Cardiac fibroblast (primary cell): ENCODE measurements at places on chromosomes 11 and 22.

DNA sequence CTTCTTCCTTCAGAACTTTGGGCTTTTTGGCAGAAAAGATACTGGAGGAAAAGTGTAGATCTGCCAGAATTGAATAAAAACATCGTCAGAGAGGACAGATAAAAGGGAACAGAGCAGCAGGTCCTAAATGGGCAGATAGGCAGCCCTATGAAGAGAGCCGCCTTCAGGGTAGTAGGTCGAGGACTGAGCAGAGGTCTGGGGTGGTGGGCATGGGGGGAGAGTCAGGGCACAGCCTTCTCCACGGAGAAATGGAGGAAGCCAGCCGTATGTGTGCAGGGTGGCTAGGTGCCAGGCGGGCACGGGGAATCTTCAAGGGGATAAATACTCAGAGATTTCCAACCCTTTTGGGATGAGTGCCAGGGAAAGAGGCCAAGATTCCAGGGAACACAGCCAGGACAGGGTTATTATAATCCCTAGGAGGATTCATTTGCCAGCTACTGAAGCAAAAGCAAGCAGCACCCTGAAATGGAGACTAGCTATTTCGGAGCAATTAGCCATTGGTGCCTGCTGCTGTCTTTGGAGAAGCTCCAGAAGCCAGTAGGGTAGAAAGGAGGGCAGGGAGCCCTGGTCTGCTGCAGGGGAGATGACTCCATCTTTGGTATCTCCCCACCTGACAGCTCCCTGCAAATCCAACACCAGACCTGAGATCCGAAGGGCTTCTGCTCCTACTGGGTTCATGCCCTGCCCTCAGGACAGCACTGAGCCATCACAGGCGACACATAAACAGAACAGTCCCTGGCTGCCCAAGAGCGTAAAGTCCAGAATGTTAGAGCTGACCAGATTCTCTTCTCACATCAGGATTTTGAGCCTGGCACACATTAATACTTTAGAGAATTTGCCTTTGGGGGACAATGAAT lies 174.5 kb upstream of the NTM start:
- DNase-seq: peak; percentile 56

- peak; percentile 80 for DNase-seq
Measured at GRCh38 chr11:118930094-118930712, 4.5 kb upstream of the BCL9L start.

DNA sequence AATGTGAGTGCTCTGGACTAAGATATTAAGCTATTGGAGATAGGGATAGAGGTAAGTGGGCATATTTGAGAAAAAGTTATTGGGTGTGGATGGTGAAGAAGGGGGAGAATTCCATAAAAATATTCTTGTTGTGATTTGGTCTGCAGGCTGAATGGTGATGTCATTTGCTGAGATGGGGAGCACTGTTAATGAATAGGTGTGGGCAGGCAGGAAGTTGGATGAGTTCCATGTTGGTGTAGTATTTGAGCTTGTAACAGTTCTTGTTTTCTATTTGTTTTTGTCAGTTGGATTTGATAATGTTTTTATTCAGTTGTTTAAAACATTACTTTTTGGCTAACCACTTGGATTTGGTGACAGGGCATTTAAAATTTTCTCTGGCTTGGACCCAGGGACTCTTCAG lies 168.8 kb downstream of the C11orf87 start:
- no peak for DNase-seq

GRCh38 chr11:46275964-46276641 lies 1.4 kb upstream of the CREB3L1 start:
- no peak for DNase-seq

GRCh38 chr11:86551288-86552092 lies 120.9 kb downstream of the ME3 start:
- DNase-seq: peak; percentile 97
